Activated CD4-positive, alpha-beta T cell treated with anti-CD3 and anti-CD28 coated beads, Interleukin-2, amount 50 U/mL, for 4 hours (primary cell): ENCODE measurements at places on chromosomes 1 and 21.

DNA sequence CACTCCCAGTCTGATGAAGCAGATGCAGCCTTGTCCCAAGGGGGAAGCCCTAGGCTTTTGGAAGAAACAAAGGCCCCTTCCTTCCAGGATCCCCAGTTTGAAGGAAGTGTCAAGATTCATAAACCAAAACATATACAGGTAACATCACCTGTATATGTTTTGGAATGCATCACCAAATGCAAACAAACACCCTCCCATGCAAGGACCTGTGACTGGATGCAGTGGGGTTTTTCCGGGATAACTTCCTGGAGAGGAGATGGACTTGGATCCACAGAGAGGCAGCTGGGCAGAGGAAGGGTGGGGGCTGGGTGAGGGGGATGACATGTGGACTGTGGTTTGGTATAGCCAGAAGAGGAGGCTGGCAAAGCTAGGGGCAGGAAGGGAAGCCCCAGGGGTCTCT lies 1.5 kb upstream of the PLA2G2F start:
- DNase-seq: no peak

DNA sequence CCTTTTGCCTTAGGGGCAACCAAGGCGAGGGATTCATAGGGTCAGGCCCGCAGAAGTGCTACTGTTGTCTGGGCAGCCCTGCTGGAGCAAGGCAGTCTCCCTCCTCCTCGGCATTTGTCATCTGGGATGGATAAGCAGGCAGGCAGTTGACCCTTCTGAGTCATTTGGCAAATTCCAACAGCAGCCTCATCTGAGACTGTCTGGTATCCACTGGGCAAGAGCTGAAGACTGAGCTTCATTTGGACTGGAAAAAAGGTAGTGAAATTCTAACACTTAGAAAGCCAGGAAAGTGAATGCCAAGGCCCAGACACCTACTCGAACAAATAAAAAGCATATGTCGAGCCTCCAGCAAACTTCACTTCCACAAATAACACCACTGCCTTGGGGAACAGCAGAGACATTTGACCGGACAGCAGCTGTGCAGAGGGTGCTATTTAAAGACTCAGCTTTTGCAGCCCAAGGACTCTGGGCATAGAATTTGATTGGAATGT lies 4.0 kb upstream of the ZBTB40 start:
- no peak for DNase-seq

- DNase-seq: no peak
These were observed 90.0 kb downstream of the ARHGEF10L start for GRCh38 chr1:17629460-17629859.

DNA sequence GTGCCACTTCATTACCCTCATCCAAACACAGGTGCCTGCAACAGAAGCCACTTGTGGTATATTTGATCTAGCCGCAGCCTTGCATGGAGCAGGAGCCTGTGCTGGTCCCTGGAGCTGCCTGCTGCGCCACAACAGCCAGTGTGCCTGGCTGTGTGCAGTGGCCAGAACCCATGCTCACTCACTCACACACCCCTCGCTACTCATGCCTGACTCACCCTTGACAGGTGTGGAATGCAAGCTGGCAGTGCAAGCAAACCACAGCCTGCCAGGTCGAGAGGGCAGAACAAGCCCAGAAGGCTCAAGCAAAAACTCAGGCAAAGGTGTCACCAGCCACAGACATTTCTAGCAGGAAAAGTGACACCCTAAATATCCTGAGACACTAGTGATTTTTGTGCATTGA lies 1510.9 kb downstream of the KCNT2 start:
- DNase-seq: no peak

- no peak for DNase-seq
These were observed 2.5 kb upstream of the OLFML3 start for GRCh38 chr1:113976609-113977278.

DNA sequence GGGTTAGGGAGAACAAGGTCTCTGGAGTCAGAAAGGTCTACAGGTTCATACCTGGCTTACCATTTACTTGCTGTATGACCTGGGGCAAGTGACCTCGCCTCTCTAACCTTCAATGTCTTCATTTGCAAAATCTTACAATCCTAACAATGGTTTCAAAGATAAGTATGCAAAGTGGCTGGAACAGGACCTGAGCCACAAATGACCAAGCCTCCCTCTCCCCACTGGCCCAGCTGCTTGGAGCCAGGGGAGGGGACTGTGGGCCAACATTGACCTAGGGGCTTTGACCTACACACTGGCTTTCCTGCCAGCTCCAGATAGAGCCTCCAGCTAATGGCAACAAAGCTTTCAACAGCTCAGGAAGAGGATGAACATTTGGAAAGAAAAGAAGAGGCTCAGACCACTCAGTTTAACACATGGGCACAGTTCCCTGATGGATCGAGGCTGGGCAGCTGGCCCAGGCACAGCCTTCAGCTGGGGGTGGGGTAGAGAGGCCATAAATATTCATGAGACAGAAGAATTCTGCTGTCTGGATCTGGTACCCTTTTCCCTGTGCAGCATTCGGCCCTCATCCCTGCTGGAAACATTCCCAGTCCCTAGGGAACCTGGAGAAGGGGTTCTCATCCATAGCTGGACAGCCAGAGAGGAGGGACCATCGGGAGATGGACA lies 12.9 kb downstream of the PTAFR start:
- no peak for DNase-seq

GRCh38 chr1:199629624-199630023 lies 397.9 kb upstream of the NR5A2 start:
- DNase-seq: no peak

DNA sequence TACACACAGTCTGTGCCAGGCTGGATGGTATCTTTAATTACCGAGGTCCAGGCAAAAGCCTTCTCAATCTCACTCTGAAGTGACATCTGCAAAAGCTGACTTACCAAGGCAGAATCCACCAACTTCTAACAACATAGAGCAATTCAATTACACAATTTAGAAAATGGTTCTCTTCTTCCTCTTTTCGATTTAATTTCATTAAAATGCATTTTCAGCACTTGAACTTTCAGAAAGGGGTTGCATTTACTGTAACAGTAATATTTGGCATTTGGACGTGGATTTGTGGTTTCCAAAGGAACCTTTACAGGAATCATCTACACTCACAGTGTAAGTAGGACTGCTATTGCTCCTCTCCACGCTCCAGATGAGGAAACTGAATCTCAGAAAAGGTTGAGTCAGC lies 53.3 kb downstream of the ERO1B start:
- no peak for DNase-seq

GRCh38 chr1:205991237-205991636 lies 12.0 kb downstream of the RAB7B start:
- DNase-seq: no peak

- DNase-seq: no peak
These were observed 8.0 kb downstream of the PHLDA3 start for GRCh38 chr1:201460814-201461644.

DNA sequence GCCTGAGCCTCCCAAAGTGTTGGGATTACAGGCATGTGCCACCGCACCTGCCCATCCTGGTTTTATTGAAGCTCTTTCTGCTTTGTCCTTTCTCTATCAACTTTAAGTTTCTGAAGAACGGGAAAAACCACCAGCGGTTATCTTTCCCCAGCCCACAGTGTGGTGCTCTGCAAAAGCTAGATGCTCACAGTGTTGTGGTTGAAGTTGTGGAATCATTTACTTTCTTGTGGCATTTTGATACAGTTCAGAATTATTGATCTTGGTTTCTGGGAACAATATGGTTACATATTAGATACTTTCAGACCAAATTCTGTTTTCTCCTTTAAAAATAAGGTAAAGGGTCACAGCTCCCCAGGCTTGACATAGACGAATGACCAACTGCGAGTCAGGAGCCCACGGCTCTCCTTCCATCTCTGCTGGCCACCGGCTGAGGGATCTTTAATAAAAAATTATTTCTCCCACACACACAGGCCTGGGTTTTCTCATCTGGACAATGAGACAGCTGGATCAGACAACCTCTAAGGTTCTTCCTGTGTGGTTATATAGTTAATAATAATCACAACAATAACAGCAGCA lies 385.3 kb downstream of the SETD4 start:
- no peak for DNase-seq

DNA sequence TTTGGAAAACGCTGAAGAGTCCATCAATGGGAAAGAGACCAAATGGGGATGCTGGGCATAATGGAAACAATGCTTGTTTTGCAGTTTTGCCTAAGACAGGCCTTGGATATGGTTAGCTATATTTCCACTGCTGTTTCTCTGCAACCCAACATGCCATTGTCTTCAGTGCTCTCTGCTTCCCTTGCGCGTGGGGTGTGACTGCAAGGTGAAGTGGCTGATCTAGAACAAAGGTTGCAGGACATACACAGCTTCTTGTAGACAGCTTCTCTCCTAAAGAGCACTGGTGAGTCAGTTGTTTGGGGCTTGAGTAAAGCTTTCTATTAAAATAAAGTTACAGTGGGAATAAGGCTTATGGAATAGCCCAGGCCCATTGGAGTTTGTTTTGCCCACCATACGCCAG lies 33.0 kb downstream of the RUNX1 start:
- DNase-seq: no peak

GRCh38 chr1:228009116-228009827 lies 2.5 kb downstream of the WNT3A start:
- DNase-seq: no peak

DNA sequence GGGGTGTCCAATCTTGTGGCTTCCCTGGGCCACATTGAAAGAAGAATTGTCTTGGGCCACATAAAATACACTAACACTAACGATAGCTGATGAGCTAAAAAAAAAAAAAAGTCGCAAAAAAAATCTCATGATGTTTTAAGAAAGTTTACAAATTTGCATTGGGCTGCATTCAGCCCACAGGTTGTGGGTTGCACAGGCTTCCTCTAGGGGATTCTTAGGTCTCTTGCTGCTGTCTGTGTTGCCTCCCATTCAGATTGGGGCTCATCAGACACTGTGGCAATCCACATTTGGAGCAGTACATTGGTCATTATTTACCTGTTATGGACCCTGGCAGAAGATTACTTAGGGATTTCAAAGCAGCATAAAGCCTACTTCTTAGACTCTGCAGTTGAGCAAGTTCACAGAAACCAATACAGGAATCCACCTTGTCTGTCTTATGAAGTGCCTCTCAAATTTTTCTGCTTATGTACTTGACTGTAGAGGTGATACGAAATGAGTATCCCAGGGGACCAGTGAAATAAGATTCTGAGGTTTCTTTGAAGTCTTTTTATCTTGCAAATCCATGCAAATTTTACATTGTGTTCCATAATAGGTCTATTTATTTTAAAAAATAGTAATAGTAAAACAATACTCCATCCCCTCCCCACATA lies 205.5 kb downstream of the RPS6KC1 start:
- DNase-seq: no peak

DNA sequence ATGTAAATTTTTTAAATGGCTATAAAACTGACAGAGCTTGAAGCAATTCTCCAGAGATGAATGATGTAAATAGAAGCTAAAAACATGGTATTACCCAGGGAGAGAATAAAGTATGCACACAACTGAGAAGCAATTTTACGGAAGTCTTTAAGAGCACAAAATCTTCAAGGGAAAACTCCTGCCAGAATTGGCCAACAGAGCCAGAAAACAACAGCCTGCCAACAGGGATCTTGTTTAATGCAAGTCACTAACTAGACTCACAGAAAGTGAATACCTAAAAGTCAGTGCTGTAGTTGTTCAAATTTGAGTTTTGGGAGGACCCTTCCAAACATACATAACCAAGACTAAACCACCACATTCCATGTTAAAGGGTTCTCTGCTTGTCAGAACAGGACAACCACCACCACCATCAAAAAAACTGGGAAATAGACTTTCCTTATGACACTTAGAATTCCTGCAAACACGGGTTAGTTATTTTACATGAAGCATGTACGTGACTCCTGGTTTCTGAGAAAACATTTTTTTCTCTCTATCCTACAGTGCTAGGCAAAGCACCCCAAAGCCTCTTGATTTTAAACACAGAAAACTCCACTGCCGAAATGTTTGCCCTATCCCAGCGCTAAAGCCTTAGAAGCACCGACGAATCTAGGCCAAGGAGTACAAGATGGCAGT lies 1.6 kb downstream of the EPS15 start:
- DNase-seq: no peak

DNA sequence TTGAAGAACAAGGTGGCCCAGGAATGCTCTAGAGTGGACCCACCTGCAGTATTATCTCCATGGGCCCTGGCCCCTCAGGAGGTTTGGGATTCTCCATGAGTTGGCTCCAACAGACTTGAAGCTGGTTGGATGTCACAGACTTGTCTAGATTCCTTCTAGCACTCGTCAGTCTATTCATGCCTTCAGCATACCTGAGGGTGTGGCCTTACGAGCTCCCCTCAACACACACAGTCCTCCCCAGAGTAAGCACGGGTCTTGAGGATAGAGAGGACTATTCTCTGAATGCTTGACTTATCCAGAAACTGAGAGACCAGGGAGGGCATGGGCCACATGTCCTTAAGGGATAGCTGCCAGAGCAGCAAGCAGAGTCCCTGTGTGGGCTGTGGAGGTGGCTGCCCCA lies 45.9 kb upstream of the COL6A1 start:
- no peak for DNase-seq

DNA sequence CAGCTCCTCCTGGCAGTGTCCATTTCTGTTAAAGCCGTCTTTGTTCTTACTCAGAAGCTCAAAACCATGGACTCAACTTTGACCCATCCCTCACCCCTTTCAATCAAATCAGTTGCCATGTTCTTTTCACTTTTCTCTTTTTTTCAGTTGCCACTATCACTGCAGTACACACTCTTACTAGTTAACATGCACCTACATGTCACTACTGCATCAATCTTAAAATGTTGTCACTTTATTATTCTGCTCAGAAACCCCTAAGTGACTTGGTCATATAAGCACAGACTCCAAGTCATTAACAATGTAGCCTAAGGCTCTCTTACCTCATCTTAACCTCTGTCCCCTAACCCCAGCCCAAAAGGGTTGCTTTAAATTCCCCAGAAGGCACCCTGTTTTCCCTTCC lies 9.0 kb downstream of the ZNF697 start:
- no peak for DNase-seq

DNA sequence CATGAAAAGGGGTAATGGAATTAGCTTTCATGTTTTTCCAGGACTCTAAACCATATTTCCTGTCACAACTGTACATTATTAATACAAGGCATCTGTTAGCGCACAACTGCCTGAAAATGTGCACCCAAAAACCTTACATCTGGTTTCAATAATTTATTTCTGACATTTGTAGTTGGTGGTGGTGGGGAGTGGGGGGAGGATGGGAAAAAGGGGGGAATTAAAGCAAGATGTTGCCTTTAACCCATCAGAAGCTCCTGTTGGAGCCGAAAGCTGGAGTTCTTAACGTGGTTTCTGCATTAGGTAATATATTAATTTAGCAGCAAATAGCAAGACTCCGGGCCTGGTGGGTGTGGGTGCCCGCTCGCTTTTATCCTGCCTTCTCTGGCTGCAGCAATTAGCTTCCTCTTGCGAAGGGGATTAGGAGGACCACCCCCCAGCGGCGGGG lies 36.9 kb upstream of the HHAT start:
- no peak for DNase-seq
